ENCODE measurements at places on chromosomes 3 and 15. TPM values are rescaled to one million over a fixed set of nuclear protein-coding genes. Genes with fewer than 3 reads are reported as not detected.

DNA sequence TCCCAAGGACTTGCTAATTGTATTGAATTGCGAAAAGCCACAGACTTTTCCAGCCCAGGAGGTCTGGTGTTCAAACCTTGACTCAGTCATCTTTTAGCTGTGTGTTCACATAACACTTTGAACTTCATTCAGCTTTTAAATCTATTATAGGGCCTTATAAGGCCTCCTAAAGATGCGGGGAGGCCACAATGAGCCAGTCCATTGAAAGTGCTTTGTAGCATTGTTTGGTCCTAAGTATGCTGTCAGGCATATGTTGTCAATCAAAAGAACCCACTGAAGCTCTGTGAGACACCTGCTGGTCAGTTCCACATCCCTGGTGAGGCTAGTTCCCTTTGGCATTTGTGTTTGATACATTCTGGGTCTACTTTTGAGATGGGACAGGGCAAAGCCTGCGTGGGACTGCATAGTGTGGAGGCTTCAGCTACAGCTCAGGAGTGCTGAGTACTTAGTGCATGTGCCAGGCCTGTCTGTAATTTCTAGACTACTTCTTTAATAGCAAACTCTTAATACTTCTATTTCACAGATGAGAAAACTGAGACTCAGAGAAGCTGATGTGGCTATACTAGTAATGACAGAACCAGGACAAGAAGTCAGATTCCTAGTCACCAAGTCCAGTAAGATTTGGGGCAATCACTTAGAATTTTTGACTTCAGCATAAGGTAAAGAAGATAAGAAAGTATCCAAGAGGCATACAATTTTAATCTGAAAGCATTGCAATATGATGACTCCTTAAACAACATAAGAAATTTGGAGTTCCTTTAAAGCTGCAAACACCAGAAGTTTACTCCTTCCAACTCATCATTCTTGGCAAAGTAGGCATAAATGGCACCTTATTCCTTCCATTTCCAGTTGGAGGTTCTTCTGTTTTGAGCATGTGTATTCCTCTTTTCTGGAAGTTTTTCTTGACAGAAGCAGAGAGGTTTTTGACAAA is 213.0 kb downstream of the PDCD6IP start:
- no peak for ATAC-seq

DNA sequence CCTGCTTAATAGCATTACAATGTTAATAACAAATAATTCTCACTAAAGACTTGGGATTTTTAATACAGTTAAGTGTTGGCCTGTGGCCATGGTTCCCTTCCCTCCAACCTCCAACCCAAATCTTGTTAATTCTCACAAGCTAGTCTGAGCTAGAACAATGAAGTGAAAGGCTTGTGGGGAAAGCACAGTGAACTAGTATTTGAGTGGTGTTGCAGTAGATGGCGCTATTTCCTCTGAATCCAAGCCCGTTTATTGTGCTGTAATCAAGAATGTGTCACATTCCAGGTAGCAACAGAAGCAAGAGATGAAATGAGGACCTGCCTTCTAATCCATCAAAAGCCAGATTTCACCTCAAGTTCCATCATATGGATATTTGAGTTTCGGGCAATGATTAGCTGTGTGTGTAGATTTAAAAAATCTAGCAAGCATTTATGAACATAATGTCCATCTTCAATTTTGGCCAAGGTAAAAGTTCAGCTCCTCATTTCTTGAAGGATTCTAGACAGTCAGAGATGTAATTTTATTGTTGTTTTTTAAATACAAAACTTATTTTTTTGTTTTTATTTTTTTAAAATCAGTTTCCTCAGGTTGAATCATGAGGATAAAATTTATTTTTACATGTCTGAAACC is 160.7 kb downstream of the SQOR start:
- ATAC-seq = no peak

GRCh38 chr15:67082007-67082536 is 16.7 kb downstream of the SMAD3 start:
- ATAC-seq = no peak

DNA sequence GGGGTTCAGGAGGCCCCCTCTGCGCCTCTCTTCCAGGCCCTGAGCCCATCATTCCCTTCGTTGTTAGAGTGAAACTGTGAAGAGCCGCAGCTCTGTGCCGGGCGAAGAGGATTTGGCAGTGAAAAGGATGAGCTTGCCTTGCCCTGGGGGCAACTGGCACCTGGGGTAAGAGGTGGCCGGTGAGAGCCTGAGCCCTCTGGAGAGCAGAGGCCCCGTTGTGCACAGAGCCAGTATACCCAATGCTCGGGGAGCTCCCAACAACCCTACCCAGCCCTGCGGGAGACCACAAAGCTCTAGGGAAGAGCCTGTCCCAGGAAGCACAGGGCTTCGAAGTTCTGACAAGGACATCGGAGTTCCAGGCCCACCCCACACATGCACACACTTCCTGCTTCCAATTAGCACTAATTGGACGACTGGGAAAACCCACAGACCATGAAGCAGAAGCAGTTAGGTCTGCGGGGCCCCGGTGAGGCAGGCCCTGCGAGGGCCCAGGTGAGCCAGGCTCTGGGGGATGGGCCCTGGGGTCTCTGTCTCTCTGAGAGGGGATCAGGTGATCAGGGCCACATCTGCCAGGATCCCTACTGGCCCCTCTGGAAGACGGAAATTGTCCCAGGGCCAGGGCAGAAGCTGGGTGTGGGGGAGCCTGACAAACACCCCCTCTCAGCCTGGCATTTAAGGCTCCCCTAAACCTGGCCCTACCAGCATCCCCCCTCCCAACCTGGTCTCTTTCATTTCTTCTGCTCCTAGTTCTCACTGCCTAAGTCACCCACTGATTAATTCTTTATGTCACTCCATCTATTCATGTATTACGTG is 27.9 kb upstream of the SFMBT1 start:
- no peak for ATAC-seq

- no peak for ATAC-seq
Measured at GRCh38 chr3:175619369-175619768, 760.2 kb downstream of the NAALADL2 start.

DNA sequence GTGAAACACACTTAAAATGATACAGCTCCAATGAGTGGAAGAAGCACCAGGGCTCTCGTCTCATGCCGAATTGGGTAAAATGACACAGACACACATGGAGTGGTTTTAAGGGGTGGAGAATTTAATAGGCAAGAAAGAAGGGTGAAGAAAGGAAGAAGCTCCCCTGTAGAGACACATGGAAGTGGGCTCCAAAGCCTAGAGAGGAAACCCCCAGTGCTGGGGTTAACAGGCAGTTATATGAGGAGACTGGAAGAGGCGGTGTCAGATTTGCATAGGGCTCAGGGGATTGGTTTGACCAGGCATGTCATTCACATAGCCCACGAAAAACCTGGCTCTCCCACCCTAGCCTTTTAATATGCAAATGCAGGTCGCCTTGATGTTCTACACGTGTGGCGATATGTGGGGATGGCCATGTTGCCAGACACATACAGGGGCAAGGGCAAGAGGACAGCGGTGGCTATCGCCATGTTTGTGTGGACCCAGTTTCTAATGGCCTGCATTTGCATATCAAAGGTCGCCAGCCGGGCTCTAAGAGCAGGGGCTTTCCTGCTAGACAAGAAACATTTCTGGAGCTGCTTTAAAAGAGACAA is 1.9 kb upstream of the DPH6 start:
- ATAC-seq = no peak

DNA sequence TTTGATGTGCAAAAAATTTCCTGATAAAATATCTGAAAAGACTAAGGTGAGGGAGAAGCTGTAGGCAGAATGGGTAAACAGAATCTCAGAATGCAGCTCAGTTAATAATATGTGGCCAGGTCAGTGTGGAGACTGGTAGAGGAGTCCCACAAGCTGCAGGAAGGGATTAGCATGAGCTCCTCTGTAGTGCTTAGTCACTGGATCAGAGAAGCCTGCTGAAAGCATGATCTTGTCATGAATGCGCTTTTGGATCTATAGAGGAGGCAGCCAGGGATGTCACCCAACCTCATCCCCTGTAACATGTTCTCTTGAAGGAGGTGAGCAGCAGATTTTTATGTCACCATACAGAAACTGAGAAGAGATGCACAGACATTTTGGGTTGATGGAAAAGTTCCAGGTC is 1035.3 kb upstream of the GBE1 start:
- ATAC-seq = no peak

Gene AHSG
- total RNA-seq = not detected

Data from gastroesophageal sphincter (tissue), 4 donors.